Activated T-cell treated with anti-CD3 and anti-CD28 coated beads, Interleukin-2, amount 50 U/mL, for 4 hours (primary cell): ENCODE measurements at places on chromosomes 2 and 18. TPM values are rescaled to one million over a fixed set of nuclear protein-coding genes. Genes with fewer than 3 reads are reported as not detected.

Gene SP5
- not detected for total RNA-seq

Gene CASP8
- 36.9 TPM for total RNA-seq

Gene ANKRD62
- not detected for total RNA-seq

Gene SCTR
- not detected for total RNA-seq

Gene ASIC4
- total RNA-seq: not detected

Gene SLC39A10
- 17.1 TPM for total RNA-seq

Gene SATB2
- total RNA-seq: 0.30 TPM

Gene HOXD4
- not detected for total RNA-seq

Gene PKDCC
- total RNA-seq: not detected

Gene EVX2
- total RNA-seq: not detected

Gene SERPINB2
- 1.2 TPM for total RNA-seq

Gene NYAP2
- not detected for total RNA-seq

Gene CTAGE1
- not detected for total RNA-seq

Gene GMPPA
- total RNA-seq: 47.9 TPM

Gene TMEM237
- 10.5 TPM for total RNA-seq

Gene ARHGAP15
- total RNA-seq: 25.6 TPM

Gene IL36A
- total RNA-seq: not detected

Gene IL1RL1
- total RNA-seq: 0.38 TPM

Gene METTL21A
- total RNA-seq: 44.7 TPM

Gene TUBA3E
- not detected for total RNA-seq

Gene TMEM169
- total RNA-seq: 0.08 TPM

Gene LIPG
- total RNA-seq: 0.13 TPM

Gene NCKAP5
- not detected for total RNA-seq

Gene TMEM178A
- total RNA-seq: not detected

Gene MROH2A
- not detected for total RNA-seq

Gene CPLX4
- not detected for total RNA-seq

Gene CRACDL
- 0.10 TPM for total RNA-seq

Gene IL1A
- total RNA-seq: 4.3 TPM

Gene UGT1A10
- total RNA-seq: not detected

Gene SUCLG1
- total RNA-seq: 69.3 TPM

Gene GRB14
- not detected for total RNA-seq

Gene PROM2
- total RNA-seq: 0.53 TPM

Gene CNTNAP5
- total RNA-seq: not detected

Gene STARD6
- total RNA-seq: not detected

Gene SKA1
- total RNA-seq: 3.9 TPM

Gene CROCC2
- not detected for total RNA-seq

Gene REG3A
- total RNA-seq: not detected

Gene TFPI
- total RNA-seq: 0.56 TPM

Gene CGREF1
- 2.7 TPM for total RNA-seq

Gene COL6A3
- 33.2 TPM for total RNA-seq

Gene SLC4A3
- total RNA-seq: not detected

Gene AKAIN1
- total RNA-seq: not detected

Gene GKN2
- not detected for total RNA-seq

Gene HOXD3
- not detected for total RNA-seq

Gene CLEC4F
- not detected for total RNA-seq

Gene SGPP2
- total RNA-seq: 13.2 TPM

Gene EGR4
- total RNA-seq: 0.79 TPM

Gene TMEM198
- total RNA-seq: 4.3 TPM

Gene OSBPL6
- total RNA-seq: 0.53 TPM
